ENCODE measurements at places on chromosomes 11 and 22.

DNA sequence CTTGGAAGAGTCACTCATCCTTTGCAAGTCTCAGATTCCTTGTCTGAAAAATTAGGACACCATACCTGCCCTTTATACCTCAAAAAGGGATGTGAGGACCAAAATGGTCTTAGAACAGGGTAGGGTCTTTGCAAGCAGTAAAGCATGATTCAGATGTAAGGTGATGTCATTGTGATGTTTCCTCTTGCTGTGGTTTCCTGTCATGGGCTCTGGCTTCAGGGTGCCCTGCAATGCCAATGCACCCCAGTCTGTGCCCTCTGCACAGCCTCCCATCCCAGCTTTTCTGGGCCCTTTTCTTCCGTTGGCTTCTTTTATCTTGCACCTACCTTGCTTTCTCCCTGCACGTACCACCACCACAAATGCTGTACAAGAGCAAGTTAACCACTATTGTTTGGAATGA is 87.8 kb upstream of the NNMT start:
- DNase-seq: no peak

DNA sequence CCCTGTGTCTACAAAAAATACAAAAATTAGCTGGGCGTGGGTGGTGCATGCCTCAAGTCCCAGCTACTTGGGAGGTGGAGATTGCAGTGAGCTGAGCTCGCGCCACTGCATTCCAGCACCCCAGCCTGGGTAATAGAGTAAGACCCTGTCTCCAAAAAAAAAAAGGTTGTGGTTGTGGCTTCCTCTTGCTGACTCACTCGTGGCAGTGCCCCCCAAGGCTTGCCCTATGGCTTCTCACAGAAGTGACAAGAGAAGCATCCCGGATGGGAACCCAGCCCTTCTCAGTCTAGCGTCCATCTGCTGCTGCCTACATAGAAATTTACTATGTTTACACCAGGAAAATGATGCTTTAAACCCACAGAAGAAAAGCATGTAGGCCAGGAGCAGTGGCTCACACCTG is 68.5 kb upstream of the PITPNB start:
- no peak for DNase-seq

GRCh38 chr11:38867338-38867737 is 2269.3 kb upstream of the RAG2 start:
- DNase-seq: no peak

DNA sequence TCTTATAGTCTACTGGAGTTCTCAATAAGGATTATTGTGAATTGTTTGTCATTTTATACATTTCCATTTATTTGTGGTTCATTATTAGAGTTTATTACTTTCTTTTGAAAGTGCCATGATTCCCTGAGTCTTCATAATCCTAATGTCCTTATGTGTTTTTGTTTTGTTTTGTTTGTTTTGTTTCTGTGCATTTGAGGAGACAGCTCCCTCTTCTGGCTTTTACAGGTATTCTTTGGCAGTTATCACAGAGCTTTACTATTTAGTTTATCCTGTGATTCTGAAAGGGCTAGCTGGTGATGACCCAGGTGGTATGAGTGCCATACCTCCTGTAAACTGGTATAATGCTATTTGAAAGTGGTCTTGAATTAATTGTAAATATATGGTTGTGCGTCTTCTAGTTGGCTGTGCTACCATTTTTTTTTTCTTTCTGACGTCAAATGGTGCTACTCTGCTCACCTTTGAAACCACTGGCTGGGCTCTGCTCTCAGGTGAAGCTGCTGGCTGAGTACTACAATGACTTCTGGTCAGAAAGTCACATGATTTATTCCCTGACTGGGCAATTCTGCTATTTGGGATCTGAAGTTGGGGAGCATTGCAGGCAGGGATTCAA is 751.2 kb downstream of the JRKL start:
- peak; percentile 12 for DNase-seq

- peak; percentile 98 for DNase-seq
Measured at GRCh38 chr22:41688365-41689211, at the start of gene SNU13. SNU13 (minus strand) TSS chr22:41688867; CDS start chr22:41688796, 71 bp downstream.

DNA sequence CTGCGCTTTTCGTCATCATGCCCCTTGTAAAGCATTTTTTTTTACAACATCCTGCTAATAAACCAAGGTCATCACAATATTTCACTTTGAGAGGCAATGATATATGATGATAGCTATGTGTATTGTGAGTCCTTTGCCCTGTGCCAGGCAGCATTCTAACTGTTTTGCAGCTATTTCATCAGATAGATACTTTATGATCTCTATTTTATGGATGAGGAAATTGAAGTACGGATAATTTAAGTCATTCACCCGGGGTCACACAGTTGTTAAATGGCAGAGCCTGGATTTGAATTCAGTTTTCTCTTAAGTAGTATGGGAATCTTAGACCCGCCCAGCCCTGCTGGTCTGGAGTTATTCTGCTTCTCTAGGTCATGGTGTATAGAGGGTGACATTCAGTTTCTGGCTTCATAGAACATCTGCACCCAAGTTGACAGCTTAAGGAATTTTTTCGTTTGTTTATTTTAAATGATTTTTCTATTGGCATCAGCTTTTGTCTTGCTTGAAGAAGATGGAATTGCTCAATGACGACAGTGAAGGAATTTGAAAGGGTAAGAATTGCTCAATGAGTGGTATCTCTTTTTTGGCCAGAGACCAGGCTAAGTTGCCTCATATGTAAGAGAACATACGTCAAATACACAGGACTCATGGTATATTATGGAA is 926 bp downstream of the PRR5L start:
- DNase-seq: no peak

- no peak for DNase-seq
Measured at GRCh38 chr11:73889019-73889418, 12.2 kb downstream of the PAAF1 start.

DNA sequence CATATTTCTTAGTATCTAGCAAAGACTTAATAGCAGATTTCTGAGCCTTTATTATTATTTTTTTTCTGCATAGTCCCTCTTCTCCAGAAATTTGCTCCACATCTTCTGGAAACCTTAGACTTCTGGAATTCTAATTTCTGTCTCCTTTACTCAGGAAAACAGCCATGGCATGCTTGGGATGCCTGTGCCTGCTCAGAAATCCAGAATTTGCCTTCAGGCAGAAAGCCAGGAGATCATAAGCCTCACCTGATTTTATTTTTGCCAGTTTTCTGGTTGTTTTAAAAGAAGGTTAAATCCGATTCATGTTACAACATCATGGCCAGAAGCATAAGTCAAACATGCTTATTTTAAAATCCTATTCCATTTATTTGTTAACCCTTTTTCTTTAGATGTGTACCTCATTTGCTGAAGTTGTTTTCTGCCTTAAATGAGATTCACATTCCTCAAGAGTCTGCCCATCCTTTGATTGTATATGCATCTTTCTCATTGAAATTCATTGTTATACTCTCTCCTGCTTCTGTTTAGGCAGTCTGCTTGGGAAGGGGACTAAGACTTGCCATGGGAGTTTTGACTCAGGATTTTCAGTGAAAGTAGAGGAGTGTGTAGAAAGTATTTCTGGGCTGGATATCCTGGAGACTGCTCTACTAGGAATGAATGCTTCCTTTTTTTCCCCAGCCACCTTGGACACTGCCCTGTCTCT is 37.1 kb downstream of the SIK2 start:
- no peak for DNase-seq

DNA sequence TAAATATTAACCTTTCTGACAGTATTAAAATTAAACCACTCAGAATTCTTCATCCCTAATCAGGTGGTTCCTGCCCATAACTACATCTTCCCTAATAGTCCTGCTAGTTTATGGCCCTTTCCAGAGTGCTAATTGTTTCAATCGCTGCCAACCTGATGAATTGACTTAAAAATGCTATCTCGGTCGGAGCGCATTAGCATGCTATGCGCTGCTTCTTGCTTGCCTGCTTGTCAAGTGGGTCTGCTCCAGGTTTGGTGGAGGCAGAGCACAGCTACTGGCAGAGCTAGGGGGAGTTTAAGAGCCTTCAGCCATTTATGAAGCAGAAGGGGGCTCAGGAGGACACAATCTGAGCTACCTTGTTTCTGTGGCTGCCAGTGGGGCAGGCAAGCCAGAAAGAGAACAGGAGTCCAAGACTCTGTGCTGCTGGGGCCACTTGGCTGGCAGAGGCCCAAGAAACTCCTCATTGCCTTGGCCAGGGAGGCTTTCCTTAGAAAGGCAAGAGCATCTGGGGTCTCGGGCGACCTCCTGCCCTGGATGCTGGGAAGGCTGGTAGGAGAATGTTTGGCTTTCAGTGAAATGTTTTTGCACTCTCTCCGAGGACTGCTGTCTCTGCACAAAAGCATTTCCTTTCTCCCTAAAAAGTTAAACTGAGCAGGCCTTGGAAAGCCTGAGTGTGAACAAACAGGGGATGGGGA is 62.1 kb upstream of the PHOX2A start:
- no peak for DNase-seq

DNA sequence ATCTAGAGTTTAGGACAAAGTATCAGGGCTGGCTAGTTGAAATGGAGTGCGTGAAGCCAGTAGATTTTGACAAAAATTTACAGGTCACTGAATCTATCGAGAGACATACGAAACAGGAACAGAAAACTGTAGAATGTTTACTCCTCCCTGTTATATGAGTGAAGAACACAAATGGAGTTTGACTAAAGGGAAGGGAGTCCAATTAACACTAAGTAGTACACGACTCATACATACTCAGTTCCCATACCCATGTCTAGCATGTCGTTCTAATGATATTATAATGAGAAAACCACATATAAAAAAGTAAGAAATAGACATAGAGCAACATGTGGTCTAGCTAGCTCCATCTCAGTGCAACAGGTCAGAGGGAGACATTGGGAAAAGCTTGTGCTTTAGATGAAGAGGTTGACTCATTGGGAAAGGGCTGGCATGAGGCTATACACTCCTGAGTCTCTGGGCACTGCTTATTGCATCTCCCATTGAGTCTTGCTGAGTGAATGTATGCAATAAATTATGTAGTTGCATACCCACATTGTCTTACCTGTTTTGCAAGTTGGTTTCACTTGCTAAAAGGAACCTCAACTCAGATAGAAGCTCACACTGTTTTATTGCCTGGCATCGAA is 43.5 kb downstream of the CD44 start:
- DNase-seq: no peak

- peak; percentile 68 for DNase-seq
Measured at GRCh38 chr11:32892355-32893092, at the start of gene QSER1. QSER1 (plus strand) TSS chr11:32892811; CDS start chr11:32893126, 315 bp downstream.

- DNase-seq: no peak
Measured at GRCh38 chr22:17350292-17350691, 19.0 kb upstream of the CECR2 start.

GRCh38 chr11:62030071-62030684 is 62.7 kb upstream of the FTH1 start:
- DNase-seq: no peak

DNA sequence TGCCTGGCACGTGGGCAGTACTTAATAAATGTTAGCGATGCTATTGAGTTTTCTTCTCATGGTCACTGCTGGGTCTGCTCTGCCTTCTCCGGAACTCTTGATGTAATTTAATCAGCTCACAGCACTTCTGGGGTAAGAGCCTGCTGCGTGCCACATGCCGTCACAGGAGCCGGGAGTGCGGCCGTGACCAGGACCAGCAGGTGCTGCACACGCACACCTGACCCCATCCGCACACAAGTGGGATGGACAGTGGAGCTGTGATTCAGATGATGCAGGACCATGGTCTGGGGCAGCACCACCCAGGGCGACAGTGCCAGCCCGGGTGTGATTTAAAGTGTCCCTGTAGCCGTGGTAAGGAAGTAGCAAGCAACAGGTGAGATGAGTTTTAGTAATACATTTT is 61.2 kb downstream of the TBC1D22A start:
- DNase-seq: no peak

GRCh38 chr11:86243396-86243795 is 1.2 kb upstream of the EED start:
- no peak for DNase-seq

DNA sequence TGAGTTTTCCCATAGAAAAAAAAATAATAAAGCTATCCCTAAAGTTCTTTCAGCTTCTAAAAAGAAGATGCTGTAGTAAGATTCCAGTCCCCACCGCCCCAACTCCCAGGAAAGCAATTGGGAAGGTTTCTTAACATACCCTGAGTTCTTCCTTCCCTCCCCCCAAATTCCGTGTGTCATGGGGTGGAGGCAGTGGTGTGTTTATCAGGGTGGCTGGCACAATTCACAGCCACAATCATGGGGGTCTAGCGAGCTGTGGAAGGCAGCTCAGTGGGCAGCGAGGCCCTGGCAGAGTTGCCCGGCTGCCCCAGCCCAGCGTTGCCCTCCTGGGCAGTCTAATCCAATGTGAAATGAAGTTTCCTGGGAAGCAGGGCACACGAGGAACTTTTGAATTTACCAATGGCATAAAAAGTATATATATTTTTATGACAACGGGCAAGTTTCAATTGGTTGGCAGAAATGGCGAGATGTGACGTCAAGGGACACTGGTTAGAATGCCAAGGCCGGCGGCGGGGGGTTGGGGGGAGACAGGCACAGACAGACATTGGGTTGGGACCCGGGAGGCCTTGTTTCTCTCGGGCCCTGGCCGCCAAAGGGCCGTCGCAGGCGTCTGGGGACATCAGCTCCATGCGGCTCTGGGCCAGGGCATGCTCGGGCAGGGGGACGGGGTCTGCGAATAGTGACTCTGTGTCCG is 80.7 kb upstream of the PPARA start:
- peak; percentile 83 for DNase-seq

DNA sequence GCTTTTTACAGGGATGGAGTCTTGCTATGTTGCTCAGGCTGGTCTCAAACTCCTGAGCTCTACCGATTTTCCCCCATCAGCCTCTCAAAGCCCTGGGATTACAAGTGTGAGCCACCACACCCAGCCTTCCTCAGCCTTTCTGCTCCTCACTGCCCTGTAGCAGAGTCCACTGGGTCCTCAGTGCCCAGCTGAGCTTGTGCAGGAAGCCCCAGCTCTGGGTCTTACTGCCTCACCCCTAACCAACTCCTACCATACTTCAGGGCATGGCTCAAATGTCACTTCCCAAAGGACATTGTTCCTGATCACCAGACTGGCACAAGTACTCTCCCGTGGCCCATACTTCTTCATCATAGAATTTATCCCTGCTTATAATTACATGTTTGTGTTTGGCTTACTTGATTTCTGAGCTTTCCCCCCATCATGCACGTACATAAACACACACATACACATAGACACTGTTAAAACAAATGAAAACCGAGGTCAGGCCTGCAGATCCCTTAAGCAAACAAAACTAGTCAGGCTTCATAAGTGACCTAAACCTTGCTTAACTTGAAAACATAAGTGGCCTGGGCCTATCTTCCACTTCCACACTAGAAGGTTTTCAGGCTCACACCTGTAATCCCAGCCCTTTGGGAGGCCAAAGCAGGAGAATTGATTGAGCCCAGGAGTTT is 14.0 kb upstream of the SLC43A3 start:
- no peak for DNase-seq

GRCh38 chr11:27699242-27699925 is 871 bp downstream of the BDNF start:
- DNase-seq: no peak

DNA sequence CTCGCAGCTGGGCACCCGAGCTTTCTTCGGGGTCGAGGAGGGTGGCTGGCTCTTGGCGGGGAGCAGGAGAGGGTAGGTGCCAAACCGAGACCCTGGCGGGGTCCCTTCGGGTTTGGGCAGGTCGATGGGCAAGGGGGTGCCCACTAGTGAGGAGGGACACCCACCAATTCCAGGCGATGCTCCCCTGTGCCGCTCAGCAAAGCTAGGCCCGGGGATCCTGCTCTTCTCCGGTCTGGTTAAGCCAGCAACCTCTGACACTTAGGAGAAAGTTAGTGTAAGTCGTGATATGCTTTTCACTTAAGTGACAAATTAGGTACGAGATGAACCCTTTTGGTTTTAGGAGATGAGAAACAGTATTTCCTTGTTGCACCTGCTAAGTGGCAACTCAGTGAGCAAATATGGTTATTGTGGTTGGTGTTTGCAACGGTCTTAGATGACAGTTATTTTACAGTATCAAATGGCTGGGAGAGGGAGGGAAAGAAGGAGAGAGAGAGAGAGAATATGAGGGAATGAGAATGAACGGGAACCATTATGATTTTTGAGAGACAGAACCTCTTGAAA is 565 bp downstream of the NUCB2 start:
- peak; percentile 38 for DNase-seq

Measured in RPMI8226 (cell line).